WTC11 (cell line): ENCODE measurements at places on chromosomes 1 and 21. TPM values are rescaled to one million over a fixed set of nuclear protein-coding genes. Genes with fewer than 3 reads are reported as not detected.

DNA sequence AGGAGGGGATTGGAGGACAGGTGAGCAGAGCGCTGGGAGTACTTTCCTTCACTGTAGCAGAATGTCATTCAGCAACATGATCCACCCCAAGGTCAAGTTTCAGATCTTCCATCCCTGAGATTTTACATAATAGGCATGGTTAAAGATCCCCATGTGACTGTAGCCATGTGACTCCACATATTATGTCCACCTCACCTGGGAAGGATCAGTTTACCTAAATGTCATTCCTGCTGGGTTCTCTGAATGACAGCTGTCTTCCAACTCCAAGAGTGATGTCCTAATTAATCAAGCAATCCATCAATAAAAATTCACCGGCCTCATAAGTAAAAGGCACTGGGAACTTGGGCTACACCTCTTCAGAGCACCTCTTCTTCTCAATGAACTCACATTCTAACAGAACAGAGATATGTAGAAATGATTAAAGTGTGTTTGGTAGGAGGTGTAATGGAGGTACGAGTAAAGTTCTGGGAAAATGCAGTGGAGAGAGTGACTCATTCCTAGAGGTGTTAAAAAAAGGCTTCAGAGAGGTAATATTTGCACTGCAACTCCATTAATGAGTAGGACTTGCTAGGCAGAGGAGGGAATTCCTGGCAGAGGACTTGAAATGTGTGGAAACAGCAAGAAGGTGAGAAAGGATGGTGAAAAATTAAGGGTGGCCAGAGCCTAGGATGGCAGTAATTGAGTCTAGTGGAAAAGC, 22.2 kb upstream of the MAPKAPK2 start:
- DNase-seq = no peak
- no peak overlapping the region for H3K4me3 ChIP-seq
- H3K27me3 ChIP-seq = peaks cover 33% of the 10 kb centered on the region
- H3K4me1 ChIP-seq = peaks cover 19% of the 10 kb centered on the region
- H3K27ac ChIP-seq = no peak overlapping the region

GRCh38 chr1:219988387-219988786, 57.9 kb downstream of the EPRS1 start:
- H3K4me1 ChIP-seq = no peaks in the 10 kb centered on the region
- no peak overlapping the region for H3K27ac ChIP-seq
- H3K27me3 ChIP-seq = no peaks in the 10 kb centered on the region
- no peak overlapping the region for H3K4me3 ChIP-seq
- H3K36me3 ChIP-seq = peaks cover 36% of the 10 kb centered on the region

Gene CHI3L1
- 0.24 to 0.41 TPM (median 0.27 TPM) in 3 replicates for total RNA-seq

- no peaks in the 10 kb centered on the region for H3K27me3 ChIP-seq
- H3K36me3 ChIP-seq = no peaks in the 10 kb centered on the region
- no peak overlapping the region for H3K4me3 ChIP-seq
These were observed 127.9 kb downstream of the CSMD2 start for GRCh38 chr1:34037109-34037508.

DNA sequence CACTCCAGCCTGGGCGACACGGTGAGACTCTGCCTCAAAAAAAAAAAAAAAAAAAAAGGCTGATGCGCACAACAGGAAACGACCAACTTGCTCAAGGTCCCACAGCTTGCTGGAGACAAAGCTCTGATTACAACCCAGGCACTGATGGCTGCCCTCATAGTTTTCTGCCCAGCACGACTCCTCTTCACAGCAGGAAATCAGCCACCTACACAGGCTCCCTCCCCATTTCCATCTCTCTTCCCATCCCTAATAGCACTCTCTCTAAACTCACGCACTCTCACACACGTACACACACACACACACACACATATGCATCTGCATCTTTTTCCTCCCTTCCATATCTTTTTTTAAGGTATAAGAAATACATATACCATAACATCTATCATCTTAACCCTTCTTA, 153.5 kb upstream of the SOD1 start:
- no peak overlapping the region for H3K4me3 ChIP-seq
- H3K27ac ChIP-seq = no peak overlapping the region
- H3K27me3 ChIP-seq = no peaks in the 10 kb centered on the region
- no peaks in the 10 kb centered on the region for H3K36me3 ChIP-seq
- DNase-seq = no peak

GRCh38 chr21:40052276-40052675, 185.0 kb downstream of the PCP4 start:
- no peaks in the 10 kb centered on the region; the same call in 1 of the 2 replicates for H3K27me3 ChIP-seq
- no peak overlapping the region for H3K4me3 ChIP-seq
- H3K4me1 ChIP-seq = peaks cover 17% of the 10 kb centered on the region
- DNase-seq = no peak

- H3K27me3 ChIP-seq = no peaks in the 10 kb centered on the region
- H3K4me3 ChIP-seq = no peak overlapping the region
- DNase-seq = no peak
- peaks cover 16% of the 10 kb centered on the region for H3K4me1 ChIP-seq
- peaks cover 67% of the 10 kb centered on the region for H3K36me3 ChIP-seq
These were observed 7.3 kb downstream of the WDR26 start for GRCh38 chr1:224427346-224427745.
